Substantia nigra (tissue), 51 donors: ENCODE measurements at places on chromosomes 12 and 14.

DNA sequence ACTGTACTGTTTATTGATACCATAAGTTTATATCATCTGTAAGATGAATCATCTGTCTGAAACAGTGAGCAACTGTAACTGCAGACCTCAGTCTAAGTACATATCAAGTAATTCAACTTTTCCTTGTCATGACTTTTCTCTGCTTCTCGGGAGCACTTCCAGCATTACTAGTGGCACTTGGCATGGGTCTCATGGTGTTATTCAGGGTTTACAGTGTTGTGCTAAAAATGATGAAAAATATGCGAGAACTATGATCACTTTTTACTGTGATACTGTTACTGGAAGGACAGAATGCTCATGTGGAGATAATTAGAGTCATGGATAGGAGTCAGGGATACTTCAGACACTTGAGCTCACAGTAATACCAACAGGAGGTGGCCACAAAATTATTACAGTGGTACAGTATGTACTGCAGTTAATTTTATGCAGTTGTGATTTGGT lies 8.3 kb downstream of the KTN1 start:
- DNase-seq, result no peak

- DNase-seq, result no peak
Observed at GRCh38 chr12:16218934-16219751, 58.3 kb downstream of the SLC15A5 start.

- DNase-seq, result no peak
Observed at GRCh38 chr14:60514741-60515491, 6.0 kb downstream of the SIX6 start.

DNA sequence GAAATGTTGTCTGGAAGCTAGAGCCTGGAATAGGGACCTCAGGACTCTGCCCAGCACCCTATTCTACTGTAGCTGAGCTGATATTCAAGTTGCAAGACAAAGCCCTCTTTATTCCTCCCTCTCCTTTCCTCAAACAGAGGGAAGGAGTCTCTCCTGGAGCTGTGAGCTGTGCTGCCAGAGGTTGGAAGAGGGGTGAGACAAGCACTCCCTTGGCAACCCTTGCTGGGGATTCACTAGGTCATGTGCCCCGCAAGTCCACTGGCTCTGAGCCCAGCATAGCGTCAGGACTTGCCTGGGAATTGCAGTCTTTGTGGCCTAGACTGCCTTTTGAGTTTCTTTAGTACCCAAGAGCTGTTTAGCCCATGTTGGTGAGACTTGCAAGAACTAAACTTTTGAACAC lies 11.4 kb upstream of the ASCL1 start:
- no peak for DNase-seq

- no peak for DNase-seq
Observed at GRCh38 chr12:114400925-114401324, 5.0 kb downstream of the TBX5 start.

DNA sequence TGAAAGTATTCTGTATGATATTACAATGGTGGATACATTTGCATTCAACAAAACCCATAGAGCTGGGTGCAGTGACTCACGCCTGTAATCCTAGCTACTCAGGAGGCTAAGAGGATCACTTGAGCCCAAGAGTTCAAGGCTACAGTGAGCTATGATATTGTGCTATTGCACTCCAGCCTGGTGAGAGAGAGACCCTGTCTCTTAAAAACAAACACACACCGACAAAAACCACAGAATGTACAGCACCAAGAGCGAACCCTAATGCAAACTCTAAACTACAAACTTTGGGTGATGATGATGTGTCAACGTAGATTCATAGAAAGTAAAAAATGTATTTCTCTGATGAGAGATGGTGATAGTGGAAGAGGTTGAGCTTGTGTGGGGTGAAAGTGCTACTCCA lies 8.6 kb downstream of the CAPRIN2 start:
- DNase-seq, result no peak

DNA sequence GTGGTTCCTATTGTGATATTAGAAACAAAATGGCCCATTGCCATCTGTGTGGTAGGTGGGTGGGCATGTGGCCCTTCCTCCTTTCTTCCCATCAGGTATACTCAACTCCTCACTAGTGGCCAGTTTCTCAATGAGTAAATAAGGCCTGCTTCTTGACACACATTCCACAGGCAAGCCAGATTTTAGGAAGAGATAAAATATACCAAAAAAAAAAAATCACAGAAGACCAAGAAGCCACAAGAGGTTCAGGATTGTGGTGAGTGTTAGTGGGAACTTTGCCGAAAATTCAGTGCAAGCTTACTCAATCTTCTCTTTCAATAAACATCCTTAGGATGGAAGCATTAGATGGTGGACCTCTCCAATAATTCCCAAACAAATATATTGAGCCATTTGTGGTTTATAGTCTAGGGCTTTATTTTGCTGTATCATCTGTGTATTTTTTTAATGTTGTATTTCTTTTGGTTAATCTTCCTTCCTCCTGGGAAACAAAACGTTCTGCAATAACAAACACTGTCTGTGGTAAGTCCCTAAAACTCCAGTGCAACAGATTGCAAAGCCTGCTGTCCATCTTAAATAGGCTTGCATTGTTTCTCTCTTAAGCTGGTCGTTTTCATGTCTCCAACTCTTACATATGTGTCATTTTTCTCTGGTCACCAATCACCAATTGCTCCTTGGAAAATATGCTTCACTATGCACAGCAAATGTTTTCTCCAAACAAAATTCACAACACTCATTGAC lies 289.9 kb upstream of the KITLG start:
- DNase-seq, result no peak

DNA sequence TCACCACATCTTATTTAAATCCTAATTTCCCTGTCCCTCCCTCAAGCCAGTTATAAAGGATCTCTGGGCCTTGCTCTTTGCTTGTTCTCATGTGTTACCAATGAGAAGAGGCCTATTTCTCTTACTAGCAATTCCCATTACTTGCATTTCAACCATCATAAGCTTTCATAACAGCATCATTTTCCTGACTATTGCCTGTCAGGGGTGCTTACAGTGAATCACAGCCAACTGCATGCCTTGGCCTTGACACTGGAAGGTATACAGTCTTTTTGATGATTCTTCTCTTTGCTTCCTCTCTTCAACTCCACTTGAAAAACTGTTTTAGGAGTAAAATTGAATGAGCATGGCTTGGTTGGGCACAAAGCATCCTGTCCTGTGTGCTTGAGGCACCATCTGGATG lies 127.0 kb downstream of the NPAS3 start:
- no peak for DNase-seq
